Caco-2 (cell line): ENCODE measurements at places on chromosomes 2 and 18.

DNA sequence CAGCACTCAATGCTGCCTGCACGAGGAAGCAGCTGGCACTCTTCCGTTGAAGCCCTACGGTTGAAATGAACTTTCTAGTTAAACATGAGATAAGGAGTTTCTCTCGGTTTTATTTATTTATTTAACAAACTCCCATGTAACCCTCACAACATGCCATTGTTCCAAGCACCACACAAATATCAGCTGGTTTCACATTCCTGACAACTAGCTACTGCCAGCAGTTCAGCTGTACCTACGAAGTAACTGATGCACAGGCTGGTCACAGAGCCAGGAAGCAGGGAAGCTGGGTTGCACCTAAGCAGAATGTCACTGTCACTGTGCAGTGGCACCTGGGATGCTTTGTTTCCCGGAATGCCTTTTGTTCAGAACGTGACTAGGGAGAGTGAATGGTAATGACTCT, 18.1 kb downstream of the TIMM21 start:
- DNase-seq, result no peak

GRCh38 chr2:604385-604784, 72.8 kb downstream of the TMEM18 start:
- no peak for DNase-seq

- DNase-seq, result no peak
Observed at GRCh38 chr2:120609826-120610395, 125.8 kb upstream of the GLI2 start.

GRCh38 chr2:169438466-169439072, 40.7 kb upstream of the BBS5 start:
- no peak for DNase-seq
